ENCODE measurements at places on chromosomes 16 and 17. TPM values are rescaled to one million over a fixed set of nuclear protein-coding genes. Genes with fewer than 3 reads are reported as not detected.

The ENPP7 gene
- 27.3 TPM for total RNA-seq

The ABAT gene
- total RNA-seq, result 8.3 TPM

The KRT13 gene
- not detected for total RNA-seq

The C1QTNF8 gene
- total RNA-seq, result not detected

The HOXB13 gene
- total RNA-seq, result not detected

The SLC5A11 gene
- 104 TPM for total RNA-seq

The CENPN gene
- total RNA-seq, result 88.3 TPM

The FZD2 gene
- total RNA-seq, result not detected

The CD300E gene
- not detected for total RNA-seq

The NPTX1 gene
- total RNA-seq, result 1.8 TPM

The HSD17B2 gene
- total RNA-seq, result 19.8 TPM

The HBA2 gene
- total RNA-seq, result not detected
